ENCODE measurements at places on chromosomes 2 and 18.

DNA sequence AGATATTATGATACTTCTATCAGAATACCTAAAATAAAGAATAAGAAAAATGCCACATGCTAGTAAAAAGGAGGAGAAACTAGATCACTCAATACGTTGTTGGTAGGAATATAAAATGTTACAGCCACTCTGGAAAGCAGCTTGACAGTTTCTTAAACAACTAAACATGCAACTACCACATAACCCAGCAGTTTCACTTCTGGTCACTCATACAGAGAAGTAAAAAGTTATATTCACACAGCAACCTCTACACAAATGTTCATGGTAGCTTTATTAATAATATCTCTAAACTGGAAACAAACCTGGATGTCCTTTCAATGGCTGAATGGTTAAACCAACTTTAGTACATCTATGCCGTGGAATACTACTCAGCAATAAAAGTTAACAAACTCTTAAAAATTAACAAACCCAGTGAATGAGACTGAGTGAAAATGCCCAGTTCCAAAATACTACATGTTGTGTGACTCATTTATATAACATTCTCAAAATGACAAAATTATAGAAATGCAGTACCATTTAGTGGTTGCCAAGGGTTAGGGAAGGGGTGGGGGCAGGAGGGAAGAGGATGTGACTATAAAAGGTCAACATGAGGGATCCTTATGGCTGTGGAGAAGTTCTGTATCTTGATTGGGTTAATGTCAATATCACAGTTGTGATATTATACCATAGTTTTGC is 124.1 kb downstream of the MMADHC start:
- no peak for DNase-seq

- no peak for DNase-seq
Measured at GRCh38 chr2:173374634-173375033, 20.0 kb downstream of the CDCA7 start.

GRCh38 chr2:159903443-159904126 is 105.6 kb upstream of the CD302 start:
- no peak for DNase-seq

DNA sequence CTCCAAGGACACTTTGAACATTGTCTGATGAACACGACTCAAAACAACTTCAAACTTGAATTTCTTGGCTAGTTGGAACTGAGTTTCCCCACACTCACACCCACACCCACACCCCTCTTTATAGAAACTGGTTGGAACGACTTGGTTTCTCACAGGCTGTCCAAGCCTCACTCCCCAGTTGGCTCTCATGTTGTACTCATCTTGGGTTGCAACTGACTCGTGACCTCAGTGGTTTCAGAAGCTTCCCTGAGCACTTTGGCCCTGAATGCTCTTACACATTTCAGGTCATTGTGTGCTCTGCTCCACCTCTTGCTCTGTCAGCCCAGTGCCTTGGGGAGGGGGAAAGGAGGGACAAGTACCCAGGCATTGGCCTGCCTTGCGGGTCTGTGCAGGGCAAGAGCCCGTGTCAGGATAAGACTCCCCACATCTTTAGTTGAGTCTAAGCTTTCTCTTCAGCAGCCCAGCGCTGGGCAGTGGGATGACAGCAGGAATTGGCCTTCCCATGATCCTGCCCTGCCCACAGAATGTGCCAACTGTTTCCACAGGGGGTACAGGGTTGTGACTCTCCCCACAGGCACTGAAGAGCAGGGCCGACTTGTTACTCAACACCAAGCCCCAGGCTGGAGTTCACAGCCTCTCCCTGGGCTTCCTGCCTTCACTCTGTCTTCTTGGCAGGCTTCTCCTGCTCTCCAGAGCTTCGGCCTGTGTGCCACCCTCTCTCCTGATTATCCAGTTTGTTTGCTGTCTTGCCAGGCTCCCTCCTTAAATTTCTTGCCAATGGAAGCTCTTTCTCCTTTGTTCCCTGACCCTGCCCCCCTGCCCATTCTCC is 104.6 kb downstream of the RTN4 start:
- peak; percentile 64 for DNase-seq

GRCh38 chr2:46308629-46309028 is 11.4 kb downstream of the EPAS1 start:
- no peak for DNase-seq

DNA sequence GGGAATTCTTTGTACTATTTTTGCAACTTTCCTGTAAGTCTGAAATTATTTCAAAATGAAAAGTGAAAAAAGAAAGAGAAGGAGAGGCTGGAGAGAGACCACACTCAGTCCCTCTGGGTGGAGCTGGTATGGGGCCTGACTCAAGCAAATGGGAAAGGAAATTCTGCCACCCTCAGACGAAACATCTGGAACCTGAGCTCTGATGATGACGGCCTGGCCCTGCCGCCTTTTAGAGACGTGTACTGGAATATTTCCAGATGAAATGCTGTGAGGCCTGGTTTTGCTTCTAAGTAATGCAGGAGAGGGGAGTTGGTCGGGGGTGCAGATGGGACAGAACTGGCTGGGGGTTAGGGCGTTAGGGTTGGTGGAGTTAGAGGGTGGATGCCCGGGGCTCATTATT is 57.4 kb upstream of the GLI2 start:
- no peak for DNase-seq

GRCh38 chr2:88669482-88670214 is 21.8 kb upstream of the RPIA start:
- DNase-seq: no peak

GRCh38 chr18:73670524-73670923 is 477.1 kb downstream of the FBXO15 start:
- no peak for DNase-seq

GRCh38 chr2:134243244-134243643 is 10.6 kb upstream of the MGAT5 start:
- DNase-seq: no peak

DNA sequence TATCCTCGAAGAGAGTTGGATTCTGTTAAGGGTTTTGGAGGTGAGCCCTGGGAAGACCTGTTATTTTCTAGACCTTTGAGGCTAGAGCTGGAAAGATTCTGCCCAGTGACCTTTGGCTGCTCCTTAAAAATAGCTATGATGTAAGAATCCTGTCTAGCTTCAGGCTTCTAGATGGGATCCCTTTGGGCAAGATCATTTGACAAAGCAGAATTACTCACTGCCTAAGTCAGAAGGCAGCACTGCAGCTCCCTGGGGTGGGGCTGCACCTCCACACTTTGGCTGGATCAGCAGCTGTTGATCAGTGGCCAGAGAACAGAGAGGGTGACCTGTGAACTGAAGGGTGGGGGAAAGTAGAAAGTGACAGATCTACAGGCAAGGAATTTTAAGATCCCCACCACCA is 103.8 kb downstream of the ASAP2 start:
- no peak for DNase-seq

DNA sequence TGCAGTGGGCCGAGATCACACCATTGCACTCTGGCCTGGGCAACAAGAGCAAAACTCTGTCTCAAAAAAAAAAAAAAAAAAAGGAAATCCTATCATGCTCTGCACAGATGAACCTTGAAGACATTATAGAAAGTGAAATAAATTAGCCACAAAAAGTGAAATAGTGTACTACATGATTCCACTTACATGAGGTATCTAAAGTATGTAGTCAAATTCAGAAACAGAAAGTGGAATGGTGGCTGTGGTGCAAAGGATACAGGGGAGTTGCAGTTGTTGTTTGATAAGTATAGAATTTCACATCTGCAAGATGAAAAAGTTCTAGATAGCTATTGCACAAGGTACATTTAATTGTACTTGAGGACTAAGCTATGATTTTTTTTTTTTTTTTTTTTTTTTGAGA is 5.2 kb downstream of the ZRANB3 start:
- DNase-seq: no peak

DNA sequence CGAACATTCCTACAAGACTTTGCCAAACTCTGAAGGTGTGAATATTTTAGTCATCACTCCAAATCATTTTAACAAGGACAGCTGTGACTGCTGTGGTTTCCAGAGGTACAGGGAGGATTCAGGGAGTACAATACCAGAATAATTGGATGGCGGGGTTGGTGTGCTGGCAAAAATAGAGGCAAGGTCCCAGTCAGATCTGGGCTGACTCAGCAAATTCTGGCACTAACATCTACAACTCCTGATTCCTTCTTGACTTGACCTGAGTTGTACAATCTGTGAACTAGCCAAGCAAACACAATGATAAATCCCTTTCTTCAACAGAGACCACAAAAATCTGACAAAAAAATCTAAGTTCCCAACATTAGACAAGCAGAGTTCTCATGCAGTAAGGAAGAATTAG is 40.4 kb downstream of the RMP24 start:
- DNase-seq: no peak

GRCh38 chr2:31980674-31981356 is 30.0 kb downstream of the MEMO1 start:
- no peak for DNase-seq

DNA sequence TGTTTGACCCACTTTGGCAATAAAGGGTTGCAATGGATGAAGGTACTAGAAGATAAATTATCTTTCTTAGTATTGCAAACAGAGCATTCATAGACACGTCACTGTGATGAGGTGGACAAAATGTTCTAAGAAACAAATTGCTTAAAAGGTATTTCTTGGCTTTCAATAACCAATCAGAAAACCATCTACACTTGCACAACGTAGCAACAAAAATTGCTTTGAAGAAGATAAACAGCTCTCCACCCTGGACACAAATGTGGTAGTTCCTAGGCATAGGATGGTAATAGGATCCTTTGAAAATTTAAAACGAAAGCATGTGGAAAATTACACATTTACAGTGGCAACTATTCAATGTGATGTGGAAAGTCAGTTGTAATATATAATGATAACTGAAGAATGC is 439.9 kb upstream of the ETAA1 start:
- no peak for DNase-seq

DNA sequence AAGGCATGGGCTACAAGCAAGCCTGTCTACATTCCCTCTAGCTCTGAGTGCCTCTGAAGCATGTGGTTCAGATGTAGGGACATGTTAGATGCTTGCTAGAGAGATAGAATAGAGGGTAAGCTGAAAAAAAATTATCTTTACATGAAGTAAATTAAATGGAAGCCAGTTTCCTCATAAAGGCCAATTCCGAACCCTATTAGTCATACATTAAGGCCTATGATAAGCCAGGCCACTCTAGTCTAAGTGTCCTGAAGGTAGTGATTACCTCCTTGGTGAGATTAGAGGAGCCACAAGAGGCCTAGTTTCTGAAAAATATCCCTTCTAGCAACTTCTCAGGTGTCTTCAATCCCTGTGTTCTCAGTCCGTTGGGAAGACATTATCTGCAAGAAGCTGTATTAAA is 72.4 kb upstream of the NPAS2 start:
- DNase-seq: no peak

DNA sequence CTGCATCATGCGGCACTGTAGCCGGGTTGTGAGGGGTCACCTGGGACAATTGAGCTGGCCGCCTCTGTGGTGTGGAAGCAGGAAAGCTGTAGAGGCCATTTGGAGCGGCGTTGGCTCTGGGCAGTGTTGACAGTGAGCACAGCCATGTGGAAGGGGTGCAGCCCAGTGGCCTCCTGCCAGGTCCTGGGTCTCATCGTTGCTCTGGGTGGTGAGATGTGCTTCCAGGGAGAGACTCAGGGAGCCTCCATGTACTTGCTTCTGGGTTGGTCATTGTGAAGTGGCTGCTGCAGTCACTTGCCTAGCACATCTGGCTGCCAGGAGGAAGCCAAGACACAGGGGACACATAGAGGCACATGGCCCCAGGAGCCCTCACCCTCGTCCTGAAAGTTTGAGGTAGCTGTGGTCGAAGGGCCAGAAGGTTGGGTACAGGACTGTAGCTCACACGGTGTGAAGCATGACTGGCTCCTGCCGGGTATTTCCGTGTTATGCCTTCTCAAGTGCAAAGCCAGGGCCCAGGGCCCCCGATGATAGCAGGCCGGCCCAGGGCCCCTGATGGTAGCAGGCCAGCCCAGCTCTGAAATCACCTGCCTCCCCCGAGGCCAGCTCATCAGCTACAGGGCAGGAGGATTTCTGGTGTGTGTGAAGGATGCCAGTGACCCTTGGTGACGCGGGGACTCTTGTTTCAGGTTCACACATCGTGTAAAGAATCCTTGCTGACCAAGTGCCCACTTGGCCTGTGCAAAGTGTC is 82.6 kb downstream of the DGKD start:
- DNase-seq: no peak

DNA sequence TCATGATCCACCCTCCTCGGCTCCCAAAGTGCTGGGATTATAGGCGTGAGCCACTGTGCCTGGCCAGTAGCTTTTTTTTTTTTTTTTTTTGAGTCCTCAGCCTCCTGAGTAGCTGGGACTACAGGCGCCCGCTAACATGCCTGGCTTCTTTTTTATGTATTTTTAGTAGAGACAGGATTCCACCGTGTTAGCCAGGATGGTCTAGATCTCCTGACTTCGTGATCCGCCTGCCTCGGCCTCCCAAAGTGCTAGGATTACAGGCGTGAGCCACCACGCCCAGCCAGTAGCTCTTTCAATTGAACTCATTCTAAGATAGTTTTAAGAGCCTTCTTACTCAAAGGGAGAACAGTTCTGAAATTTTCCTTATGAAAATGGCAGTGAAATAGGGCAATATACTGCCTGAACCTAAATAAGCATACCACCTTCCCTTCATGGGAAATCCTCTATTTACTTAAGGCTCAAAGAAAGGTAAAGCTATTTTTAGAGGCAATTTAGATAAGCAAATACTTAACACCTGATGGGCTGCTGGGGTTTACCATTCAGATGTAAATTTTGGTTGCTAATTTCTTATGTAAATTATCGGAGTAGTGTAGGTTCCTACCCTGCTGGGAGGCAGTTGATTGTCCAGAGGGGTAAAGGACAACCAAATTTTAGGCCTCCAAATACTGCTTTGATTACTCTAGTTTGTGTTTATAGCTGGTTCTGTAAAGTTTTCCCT is 144.7 kb downstream of the GREB1L start:
- DNase-seq: no peak

DNA sequence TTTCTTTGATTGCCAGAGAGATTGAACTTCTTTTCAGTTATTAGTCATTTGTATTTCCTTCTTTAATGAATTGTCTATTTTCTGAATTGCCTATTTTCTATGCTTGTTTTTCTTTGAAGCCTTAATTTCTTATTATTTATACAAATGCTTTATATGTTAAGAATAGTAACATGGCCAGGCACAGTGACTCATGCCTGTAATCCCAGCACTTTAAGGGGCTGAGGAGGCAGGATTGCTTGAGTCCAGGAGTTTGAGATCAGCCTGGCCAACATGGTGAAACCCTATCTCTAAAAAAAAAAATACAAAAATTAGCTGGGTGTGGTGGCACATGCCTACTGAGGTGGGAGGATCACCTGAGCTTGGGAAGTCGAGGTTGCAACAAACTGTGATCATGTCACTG is 4.7 kb upstream of the RAB11FIP5 start:
- DNase-seq: no peak

Measured in nucleus accumbens (tissue), 56 donors.